ENCODE measurements at places on chromosomes 7 and 10.

- DNase-seq: no peak
Observed at GRCh38 chr10:75736151-75736640, 304.8 kb downstream of the LRMDA start.

DNA sequence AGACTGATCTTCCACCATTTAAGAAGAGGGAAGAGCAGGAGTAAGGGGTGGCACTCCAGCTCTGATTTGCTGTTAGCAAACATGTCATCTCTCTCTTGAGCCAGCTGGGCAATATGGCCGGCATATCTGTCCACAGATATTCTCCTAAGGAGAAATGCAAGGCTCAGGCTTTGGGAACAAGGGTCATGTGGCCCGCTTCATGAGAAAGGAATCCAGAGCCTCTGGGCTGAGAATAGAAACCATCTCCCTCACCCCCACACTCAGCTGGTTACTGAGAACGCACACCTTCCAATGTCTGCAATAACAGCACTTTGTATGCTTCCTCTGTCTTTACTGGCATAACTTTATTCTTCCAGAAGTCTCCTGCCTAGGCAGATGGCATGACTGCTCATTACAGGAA, 171.2 kb downstream of the ELMO1 start:
- no peak for DNase-seq

DNA sequence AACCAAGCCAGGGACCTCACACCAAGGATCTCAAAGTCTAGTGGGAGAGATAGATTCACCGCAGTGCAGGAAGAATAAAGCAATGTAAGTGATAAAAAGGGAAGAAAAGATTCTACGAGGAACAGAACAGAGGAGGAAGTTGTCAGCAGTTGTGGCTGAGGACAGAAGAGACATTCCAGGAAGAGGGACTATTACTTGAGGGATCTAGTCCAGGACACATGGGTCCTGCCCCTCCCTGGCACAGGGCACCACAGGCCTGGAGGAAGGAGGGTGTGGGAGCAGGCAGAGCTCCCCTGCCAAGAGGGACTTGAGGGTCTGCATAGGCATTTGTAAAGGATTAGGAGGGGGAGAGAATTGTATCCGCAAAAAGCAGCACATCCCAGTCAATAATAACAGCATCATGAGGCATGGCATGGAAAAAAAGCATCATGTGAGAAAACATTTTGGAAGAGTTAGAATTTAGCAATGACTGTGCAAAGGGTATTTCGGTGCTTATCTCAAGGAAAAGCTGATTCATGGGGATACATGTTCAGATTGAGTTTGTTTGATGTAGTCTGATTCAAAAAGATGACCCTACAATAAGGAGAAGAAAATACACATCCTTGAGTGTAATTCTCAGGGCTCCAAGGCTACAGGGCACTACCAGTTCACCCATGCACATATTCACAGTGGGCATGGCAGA, 12.7 kb downstream of the C10orf71 start:
- no peak for DNase-seq

GRCh38 chr7:131726031-131726430, 169.6 kb upstream of the PODXL start:
- DNase-seq: no peak

GRCh38 chr10:125201108-125201524, 40.8 kb upstream of the CTBP2 start:
- no peak for DNase-seq

- no peak for DNase-seq
Observed at GRCh38 chr10:23324351-23324750, 20.2 kb downstream of the C10orf67 start.

- no peak for DNase-seq
Observed at GRCh38 chr10:126012485-126012884, 116.1 kb downstream of the FANK1 start.

- no peak for DNase-seq
Observed at GRCh38 chr10:89002226-89002978, 11.8 kb downstream of the FAS start.

DNA sequence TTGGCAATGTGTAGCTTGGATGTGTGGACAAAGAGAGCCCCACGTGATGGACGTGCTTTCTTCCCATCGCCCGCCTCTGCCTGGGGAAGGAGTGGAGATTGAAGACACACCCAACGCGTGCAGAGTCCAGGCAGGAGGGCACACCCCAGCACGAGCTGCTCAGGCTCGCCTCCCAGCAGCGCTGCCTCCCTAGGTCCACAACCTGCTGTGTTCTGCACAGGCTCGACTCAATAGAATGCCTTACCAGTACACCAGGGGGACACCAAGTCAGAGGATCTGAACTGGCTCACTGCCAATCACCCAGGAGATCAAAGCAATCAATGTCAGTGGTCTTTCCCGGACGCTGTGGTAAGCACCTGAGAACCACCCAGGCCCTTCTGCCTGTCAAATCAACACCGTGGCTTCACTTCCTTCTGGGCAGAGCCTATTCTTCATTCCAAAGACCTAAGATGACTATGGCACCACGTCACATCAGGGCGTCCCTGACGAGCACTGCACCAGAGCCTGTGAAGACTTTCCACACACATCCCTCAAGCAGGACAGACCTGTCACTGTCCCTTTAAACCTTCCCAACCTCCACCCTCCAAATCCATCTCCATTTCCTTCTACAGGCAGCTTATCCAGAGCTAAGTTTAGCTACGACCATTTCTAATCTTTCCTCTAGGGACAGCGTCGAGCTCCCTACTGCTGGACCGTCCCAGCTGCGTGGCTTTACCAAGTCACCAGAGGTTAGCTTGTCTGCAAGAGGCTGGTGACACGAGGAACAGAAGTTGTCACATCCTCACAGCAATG, 72.3 kb downstream of the AMZ1 start:
- DNase-seq: no peak

GRCh38 chr10:49760789-49761188, 1.3 kb downstream of the OGDHL start:
- no peak for DNase-seq

- no peak for DNase-seq
Observed at GRCh38 chr7:139893999-139894398, 64.9 kb downstream of the TBXAS1 start.

DNA sequence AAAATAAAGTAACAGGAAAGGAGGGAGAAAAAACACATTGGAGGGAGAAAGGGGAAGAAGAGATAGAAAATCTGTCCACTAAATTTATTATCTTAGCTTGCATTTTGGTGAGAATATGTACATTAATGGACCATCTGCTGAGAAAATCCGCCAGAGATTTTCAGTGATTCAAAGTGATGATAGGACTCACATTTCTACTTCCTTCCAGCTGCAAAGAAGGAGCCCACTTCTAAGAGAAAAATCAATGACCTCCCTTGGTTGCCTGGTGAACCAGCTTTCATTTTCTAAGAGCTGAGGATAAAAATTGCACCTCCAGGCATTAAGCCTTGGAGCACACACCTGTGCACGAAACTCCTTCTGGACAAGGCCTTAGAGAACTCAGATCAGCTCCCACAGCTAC, 404.3 kb downstream of the SFMBT2 start:
- peak; percentile 28 for DNase-seq

DNA sequence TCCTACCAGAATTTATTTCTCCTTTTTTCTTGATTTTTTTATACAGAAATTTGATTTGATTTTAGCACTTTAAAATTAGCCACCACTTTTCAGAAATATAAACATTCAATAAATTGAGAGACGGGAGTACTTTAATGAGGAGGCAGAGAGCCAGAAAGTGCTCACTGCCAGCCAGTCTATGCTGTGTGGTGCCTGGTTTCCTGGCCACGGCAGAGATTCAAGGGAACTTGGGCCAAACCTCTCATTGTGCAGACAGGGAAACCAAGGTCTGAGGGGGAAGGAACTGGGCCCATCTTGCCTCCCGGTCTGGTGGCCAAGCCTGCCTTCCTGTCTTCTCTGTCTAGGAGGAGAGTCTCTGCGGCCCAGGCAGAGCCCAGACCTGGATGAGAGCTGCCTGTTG, 25.9 kb downstream of the ADAMTS14 start:
- no peak for DNase-seq

- DNase-seq: peak; percentile 33
Observed at GRCh38 chr10:103598654-103599115, 105.2 kb downstream of the NEURL1 start.

- no peak for DNase-seq
Observed at GRCh38 chr7:37511915-37512314, 63.3 kb upstream of the ELMO1 start.

GRCh38 chr7:102220960-102221800, 65.5 kb upstream of the SH2B2 start:
- DNase-seq: no peak

- DNase-seq: peak; percentile 74
Observed at GRCh38 chr10:79147796-79148451, 79.2 kb downstream of the ZMIZ1 start.

GRCh38 chr10:73517166-73517888, 21.5 kb upstream of the PPP3CB start:
- no peak for DNase-seq

DNA sequence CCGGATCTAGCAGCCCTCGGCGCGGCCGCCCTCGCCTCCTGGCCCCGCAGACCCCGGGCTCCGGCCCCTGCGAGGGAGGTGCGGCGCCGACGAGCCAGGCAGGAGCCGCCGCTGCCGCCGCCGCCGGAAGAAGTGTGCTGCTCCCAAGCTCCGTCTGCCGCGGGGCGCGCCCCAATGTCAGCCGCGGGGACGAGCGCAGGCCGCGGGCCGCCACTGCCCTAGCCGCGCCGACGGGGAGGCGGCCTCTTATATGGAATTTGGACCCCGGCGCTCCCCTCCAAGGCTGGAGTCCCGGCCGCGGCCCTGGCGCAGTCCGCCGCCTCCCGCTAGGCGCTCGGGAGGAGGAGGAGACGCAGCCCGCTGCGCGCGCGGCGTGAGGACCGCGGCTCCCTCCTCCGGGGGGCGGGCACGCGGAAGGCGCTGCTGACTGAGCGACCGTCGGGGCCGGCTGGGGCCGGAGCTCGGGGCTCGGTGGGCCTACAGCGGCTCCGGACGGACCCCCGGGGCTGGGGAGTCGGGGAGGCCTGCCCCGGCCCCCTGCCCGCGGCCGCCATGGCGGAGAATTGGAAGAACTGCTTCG, at the start of gene TRIM8:
Gene TRIM8 (plus strand): TSS at position 414 of the 580 bp plus-strand sequence. CDS start 139 bp downstream, at position 553.
- peak; percentile 66 for DNase-seq

DNA sequence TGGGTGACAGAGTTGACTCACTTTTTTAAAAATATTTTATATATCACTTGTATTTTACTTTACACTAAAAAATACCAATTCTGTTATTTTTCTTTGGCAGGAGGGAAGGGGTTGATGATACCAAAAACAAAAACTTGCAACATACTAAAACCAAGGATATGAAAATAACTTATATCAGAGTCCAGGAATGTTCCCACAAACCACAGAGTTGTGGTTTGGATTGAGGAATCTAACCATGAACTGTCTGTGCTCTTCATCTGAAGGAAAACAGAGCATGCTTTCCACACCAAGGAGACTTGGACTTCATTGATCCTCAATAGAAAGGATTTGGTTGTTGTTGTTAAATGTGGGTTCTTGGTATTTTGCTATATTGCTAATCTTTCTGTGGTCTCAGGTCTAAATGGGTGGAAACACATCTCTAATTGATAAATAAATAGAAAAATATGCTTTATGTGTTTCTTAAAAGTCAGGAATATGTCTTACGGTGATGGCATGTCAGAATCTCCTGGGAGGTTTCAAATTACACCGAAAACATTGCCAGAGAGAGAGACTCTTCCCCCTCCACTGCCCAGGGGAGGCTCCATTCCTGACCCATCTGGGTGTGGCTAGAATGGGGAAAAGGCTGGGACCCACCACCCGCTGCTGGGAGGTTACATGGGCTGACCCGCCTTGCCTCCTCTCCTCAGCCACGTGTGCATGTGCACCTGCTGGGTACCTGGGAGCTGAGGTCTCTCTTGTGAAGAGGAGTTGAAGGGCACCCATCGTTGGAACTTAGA, 46.9 kb upstream of the STK17A start:
- no peak for DNase-seq

GRCh38 chr7:28093623-28094232, 86.9 kb downstream of the JAZF1 start:
- DNase-seq: peak; percentile 54

GRCh38 chr7:149229526-149229925, 9.9 kb upstream of the ZNF212 start:
- no peak for DNase-seq

DNA sequence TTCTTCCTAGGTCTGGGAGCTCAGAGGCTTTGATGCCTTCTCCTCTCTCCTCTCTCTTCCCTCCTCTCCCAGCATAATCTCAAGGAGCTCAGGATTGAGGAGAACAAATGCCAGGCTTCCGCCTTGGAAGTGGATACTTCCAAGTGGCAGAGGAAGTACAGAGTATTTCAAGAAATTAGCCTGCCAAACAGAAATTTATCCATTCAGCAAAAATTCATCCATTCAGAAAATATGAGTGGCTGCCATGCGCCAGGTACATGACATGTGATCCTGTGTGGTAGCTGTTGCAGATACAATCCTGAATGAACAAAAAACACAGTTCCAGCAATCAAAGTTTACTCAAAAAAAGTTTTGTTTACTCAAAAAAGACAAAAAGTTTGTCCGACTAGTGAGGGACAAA, 18.4 kb downstream of the NOLC1 start:
- DNase-seq: no peak

- DNase-seq: peak; percentile 30
Observed at GRCh38 chr7:75727881-75728593, 10.7 kb downstream of the HIP1 start.

DNA sequence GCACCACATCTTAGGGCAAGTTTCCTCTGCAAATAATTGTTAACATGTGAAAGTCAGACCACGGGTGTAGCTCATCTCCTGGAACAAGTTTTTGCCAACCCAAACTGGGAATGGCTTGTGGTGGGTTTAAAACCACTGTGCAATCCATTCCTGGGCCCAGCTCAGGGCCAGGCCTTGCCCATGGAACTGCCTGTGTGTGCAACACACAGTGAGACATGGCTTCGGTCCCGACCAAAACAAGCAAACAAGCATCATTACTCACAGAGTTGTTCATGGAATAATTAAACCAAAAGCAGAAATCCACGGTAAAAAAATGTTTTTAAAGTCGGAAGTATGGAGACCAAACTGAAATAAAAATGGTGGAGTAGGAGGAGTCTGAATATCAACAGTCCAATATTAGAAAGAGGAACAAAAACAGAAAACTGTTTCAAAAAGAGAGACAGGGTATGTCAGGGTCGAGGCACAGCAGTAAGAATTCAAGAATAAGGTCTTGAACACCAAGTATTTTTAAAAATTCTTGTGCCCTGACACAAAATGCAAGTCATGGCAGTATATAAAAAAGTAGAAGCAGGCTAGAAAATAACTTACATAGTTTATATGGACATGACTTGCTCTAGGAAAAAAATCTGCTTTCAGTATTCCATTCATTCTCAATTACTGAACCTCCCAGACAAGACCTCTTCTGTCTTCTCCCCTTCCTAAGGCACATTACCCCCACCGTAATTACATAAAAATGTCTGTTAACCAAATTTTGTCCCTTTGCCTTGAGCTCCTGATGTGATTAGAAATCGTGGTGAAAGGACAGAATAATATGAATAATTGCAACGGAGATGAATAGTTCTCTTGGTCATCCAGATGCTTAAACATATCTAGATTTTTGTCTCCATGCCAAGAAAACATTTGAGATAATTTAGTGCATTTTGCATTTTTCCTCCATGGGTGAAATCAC, 88.4 kb downstream of the FAS start:
- DNase-seq: no peak

- DNase-seq: no peak
Observed at GRCh38 chr7:134562136-134562535, 13.2 kb downstream of the AKR1B15 start.

GRCh38 chr7:70719125-70719524, 412.8 kb upstream of the GALNT17 start:
- no peak for DNase-seq

Measured in DND-41 (cell line).